ENCODE measurements at places on chromosomes 7 and 10.

DNA sequence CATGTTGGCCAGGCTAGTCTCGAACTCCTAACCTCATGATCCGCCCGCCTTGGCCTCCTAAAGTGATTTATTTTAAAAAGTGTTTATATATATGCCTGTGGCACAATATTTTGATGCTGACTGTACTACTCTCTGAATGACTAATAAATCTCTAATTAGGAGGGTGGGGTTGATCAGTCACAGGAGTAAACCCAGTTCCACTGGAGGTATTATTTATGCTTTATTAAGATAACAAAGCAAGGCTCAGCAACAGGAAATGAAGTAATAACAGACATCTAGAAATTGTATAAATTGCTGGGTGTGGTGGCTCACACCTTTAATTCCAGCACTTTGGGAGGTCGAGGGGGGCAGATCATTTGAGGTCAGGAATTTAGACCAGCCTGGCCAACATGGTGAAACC is 26.0 kb upstream of the MCU start:
- peak; percentile 23 for DNase-seq

DNA sequence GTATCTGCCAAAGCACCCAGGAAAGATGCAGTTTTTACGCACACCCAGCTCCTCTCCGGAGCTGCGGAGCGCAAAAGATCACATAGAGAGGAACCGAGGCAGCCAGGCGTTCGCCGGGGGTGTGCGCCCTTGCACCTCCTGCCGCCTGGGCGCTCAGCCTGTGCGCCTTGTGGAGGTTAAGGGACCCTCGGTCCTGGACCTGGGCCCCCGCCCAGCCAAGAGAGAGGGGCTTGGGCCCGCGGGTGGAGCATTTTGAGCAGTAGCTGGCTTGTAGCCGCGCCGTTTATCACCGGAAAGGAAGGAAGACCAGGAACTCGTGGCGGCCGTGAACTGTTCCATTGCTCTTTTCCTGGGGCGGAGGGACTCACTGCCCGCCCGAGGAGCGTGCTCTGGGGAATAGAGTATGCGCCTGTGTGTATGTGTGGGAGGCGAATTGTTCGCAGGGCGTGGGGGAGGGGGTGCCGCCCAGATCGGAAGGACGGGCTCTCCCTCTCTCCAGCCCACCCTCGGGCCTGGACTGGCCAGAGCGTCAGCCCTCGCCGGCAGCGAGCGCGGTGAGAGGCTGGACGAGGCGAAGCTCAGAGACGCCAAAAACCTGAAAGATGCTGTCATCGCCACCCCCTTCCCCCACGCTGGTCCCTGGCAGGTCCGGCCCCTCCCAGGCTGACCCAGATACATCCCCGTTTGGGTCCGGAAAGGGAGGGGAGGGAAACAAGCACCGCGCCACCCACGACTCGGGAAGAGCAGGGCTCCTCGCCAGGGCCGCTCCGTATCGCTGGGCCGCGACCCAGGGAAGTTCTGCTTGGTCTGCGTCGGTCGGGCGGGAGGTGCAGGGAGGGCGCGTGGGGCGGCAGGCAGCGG is 1.2 kb upstream of the WNT2 start:
- DNase-seq, result no peak

GRCh38 chr10:98312822-98313221 is 44.8 kb upstream of the LOXL4 start:
- no peak for DNase-seq

- DNase-seq, result no peak
Observed at GRCh38 chr10:28975891-28976531, 298.7 kb downstream of the BAMBI start.

DNA sequence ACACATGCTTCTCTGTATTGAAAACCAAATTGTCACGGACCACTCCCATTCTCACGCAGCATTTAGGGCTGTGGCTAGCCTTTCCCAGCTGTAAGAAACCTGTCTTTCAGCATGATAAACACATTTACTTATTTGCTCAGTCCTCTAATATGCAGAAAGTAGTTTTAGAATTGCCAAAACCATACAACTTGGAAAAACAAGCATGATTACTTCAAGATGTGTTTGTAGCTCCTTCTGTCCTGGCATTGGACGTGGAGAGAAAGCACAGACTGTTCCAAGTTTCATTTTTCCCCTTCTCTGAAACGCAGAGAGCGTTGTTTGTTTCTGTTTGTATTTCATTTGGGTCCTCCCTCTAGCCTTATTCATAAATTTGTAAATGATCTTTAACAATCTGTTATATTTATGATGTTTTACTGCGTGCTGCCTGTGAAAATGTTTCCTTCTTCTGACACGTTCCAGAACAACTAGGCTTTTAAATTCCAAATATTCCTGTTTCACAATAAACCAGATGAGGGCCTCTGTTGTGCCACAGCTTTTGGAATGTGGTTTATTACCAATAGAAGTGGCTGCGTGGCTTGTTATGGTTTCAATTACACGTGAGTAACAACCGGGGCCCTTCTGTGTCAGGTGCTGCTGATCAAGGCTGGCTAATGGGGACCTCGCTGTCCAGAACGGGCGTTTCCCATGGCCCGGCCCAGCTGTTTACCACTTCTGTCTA is 26.1 kb downstream of the MNX1 start:
- no peak for DNase-seq

DNA sequence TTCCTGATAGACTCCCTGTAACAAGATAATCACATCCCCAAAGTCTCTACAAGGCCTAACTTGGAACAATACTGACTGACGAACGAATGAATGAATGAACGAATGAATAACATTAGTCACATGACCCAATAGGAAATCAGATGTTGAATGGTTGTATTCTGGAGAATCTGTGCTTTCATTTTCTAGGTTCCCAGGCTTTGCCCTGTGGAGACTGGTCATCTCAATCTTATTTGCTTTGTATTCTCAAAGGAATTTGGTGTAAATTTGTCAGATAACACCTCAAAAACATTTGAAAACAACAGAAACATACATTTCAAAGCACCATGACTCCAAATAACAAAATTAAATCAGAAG is 69.6 kb upstream of the COL1A2 start:
- DNase-seq, result no peak

- DNase-seq, result no peak
Observed at GRCh38 chr7:139117599-139118233, 8.2 kb upstream of the ZC3HAV1 start.

DNA sequence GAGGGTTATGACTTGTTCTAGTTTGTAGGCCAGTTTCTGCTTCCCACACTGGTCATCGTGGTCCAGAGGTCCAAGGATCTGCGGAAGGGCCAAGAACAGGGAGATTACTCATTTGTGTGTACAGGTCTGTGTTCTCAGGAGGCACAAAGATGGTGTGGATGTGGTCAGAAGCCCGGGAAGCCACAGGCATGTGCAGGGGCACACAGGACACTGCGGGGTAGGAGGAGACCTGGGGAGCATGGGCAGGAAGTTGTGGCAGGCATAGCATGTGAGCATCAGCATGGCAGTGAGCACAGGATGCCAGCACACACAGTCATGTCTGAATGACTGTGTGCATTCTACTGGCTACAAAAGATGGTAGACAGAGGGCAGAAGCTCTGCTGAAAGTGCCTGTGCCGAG is 445.8 kb downstream of the PLXNA4 start:
- no peak for DNase-seq

All from hematopoietic multipotent progenitor cell treated with erythropoietin and hydrocortisone succinate and interleukin-3 and kit ligand, for 8 days (in vitro differentiated cells).